ENCODE measurements at places on chromosomes 11 and 22.

GRCh38 chr22:28443526-28443876 is 236.1 kb downstream of the TTC28 start:
- no peak for DNase-seq

DNA sequence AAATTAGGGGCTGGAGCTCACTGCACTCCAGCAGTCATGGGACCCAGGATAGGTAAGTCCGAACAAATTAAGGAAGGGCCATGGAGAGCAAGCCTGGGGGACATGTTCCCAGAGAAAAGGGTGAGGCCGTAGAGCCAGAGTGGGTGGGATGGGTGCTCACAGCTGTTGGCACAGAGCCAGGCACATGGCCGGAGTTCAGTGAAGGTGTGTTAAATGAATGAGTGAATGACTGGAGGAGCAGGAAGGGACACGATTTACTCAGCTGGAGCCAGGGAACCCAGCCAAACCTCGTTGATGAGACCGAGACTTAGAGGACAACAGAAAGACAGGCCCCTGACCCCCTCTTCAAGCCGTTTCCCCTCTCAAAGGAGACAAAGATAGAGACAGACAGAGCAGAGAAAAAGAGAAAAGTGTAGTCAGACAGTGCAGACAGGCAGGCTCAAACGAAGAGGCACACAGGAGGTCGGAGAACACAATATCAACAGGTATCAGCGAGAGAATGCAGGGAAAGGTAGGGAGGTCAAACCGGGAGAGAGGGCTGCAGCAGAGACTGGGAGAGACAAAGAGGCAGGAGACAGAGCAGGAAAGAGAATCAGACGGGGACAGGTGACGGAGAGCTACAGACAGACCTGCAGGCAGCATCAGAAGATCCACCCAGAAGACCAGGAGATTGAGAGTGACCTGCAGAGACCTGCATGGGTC is 590 bp downstream of the SLCO2B1 start:
- DNase-seq, result no peak

- no peak for DNase-seq
Observed at GRCh38 chr11:100748153-100748552, 61.1 kb downstream of the ARHGAP42 start.

- peak; percentile 92 for DNase-seq
Observed at GRCh38 chr11:19735157-19735908, 22.7 kb downstream of the NAV2 start.

DNA sequence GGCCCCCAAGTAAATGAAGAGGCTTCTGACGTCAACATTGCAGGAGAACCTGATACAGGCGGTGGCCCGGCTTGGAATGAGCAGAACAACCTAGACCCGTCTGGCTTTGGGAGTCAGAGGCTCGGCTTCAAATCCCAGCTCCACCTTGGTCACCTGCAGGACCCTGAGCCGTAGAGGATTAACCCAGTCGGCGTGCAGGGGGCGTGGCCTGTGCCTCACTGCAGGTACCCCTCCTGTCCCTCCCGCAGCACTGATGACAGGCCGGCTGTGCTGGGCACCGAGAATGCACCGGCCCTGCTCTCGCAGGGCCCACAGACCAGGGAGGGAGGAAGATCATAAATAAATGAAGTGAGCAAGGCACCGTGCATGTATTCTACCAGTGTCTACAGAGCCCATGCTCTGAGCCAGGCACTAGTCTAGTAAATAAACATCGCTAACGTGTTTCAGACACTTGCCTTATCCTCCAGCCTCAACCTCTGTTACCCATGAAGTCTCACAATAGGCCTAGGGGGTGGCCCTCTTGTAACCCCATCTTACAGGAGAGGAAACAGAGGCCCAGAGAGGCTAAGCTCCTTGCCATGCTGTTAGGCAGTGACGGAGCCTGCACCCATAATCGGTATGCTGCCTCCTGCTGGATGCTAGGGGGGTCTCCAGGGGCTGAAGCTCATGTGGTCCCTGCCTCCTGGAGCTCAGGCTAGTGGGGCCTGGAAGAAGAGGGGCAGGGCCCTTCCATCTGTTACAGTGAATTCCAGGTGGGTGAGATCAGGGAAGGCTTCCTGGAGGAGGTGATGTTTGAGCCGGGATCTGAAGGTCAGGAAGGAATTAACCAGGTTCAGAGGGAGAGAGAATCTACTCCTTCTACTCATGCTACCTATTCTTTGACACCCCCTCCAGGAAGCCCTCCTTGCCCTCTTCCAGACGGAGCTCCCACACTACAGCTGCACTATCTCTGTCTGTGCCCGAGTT is 53.4 kb downstream of the RTL6 start:
- DNase-seq, result no peak

GRCh38 chr11:31764261-31764660 is 46.9 kb downstream of the PAX6 start:
- DNase-seq, result no peak

All from NCI-H2171 treated with DMSO at 0.1 percent for 48 hours (cell line).